ENCODE measurements at places on chromosomes 6 and 20. TPM values are rescaled to one million over a fixed set of nuclear protein-coding genes. Genes with fewer than 3 reads are reported as not detected.

The CDH26 gene
- total RNA-seq = 0.09 TPM

The PAX1 gene
- not detected for total RNA-seq

The FOXS1 gene
- total RNA-seq = 1.1 TPM

The EPPIN gene
- not detected for total RNA-seq

The CYP39A1 gene
- total RNA-seq = not detected

All from smooth muscle cell of the umbilical artery (primary cell).